ENCODE measurements at places on chromosomes 2 and 18.

GRCh38 chr2:159118859-159119500 lies 150.5 kb downstream of the TANC1 start:
- no peak for DNase-seq

- no peak for DNase-seq
Measured at GRCh38 chr2:144505245-144505831, 14.6 kb downstream of the ZEB2 start.

DNA sequence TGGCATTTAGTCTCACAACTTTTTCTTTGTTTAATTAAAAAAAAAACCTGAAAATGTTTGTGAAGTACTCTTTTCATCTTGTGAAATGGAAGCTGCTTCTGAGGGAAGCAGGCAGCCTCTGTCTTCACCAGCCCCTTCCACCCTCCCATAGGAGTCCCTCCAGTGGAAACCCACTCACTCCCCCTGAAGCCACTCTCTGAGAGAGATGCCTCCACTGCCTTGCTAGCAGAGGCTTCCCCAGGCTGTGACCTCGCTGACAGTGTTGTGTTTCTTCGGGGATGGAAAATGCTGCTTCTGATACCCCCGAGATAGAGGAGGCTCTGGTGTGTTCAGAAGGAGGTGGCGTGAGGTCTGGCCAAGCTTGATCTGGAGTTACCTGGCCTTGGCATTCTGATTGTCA lies 59.9 kb downstream of the SH3RF3 start:
- no peak for DNase-seq

GRCh38 chr18:9594823-9595596 lies 19.3 kb downstream of the PPP4R1 start:
- DNase-seq, result no peak

GRCh38 chr2:148926981-148927401 lies 52.0 kb downstream of the KIF5C start:
- DNase-seq, result no peak

DNA sequence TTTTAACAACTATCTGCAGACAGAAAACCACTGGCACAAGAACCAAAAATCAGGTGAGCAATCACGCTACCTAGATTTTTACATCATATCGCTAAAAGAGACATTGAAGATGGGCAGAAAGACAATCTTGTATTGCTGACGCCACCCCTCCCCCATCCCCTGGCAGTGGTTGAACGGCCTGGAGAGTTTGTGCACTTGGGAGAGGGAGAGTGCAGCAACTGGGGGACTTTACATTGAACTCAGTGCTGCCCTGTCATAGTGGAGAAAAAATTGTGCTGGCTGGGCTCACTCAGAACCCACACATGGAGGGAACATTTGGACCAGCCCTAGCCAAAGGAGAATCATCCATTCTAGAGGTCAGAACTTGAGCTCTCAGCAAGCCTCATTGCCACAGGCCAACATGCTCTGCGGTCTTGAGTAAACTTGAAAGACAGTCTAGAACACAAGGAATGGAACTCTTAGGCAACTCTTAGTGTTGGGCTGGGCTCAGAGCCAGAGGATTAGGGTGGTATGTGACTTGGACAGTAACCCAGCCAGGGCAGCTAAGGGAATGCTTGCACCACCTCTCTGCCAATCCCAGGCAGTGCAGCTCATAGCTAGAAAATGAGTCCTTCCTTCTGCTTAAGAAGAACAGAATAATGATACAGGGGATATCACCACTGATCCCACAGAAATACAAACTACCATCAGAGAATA lies 220.0 kb upstream of the CYP26B1 start:
- no peak for DNase-seq

DNA sequence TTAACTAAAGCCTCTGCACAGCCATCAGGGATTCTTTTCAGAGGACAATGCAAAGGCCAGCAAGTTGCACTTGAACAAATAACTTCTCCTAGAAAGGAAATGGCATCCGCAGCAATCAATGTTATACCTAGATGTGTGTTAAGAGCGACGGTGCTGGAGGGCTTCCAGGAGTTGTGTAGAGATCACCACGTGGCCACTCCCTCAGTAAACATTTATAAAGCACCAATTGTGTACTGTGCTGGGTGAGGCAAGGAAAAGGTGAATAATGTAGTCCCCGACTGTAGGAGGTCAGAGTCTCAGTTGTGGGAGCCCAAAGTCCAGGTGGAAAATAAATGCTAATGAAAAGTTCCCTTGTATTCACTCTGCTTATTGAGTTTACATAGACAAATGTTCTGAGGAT lies 135.0 kb downstream of the ALK start:
- no peak for DNase-seq

- DNase-seq, result no peak
Measured at GRCh38 chr2:121133551-121134319, 151.3 kb downstream of the TFCP2L1 start.

GRCh38 chr2:9263428-9263827 lies 56.8 kb downstream of the ASAP2 start:
- DNase-seq, result no peak

GRCh38 chr2:178194600-178195389 lies 483 bp downstream of the OSBPL6 start:
- peak; percentile 65 for DNase-seq

DNA sequence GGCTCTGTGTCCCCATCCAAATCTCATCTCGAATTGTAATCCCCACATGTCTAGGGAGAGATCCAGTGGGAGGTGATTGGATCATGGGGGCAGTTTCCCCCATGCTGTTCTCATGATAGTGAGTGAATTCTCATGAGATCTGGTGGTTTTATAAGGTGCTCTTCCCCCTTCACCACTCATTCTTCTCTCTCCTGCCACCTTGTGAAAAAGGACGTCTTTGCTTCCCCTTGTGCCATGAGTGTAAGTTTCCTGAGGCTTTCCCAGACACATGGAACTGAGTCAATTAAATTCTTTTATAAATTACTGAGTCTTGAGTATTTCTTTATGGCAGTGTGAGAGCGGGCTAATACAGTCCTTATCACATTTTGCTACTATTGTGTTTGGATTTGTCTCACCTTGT lies 177.6 kb upstream of the SLC39A10 start:
- no peak for DNase-seq

DNA sequence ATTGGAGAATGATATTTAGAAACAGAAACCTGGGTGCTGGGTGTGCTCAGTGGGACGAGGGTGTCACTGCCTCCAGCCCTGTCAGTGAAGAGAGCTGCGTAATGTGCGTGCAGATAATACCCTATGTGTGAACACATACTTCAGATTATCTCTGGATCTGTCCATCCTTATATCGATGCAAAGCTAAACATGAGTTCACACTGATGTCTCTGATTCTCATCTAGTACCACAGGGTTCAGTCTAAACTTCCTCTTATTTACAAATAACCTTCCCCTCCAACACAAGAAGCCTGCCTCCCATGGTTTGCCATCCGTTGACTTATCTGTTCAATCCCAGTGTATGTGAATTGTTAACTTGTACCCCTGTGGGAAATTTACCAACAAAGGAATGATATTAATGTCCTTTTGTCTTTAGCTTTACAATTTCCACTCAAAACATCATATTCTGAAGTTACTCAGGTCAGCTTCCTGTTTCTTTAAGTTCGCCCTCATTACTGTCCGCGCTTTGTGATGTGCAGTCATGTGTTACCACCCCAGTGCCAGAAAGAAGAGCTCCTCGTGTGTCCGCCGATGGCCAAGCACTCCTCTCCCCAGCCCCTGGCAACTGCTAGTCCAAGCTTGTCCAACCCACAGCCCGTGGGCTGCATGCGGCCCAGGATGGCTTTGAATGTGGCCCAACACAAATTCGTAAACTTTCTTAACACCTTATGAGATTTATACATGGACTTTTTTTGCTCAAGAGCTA lies 108.2 kb downstream of the RTP5 start:
- no peak for DNase-seq

DNA sequence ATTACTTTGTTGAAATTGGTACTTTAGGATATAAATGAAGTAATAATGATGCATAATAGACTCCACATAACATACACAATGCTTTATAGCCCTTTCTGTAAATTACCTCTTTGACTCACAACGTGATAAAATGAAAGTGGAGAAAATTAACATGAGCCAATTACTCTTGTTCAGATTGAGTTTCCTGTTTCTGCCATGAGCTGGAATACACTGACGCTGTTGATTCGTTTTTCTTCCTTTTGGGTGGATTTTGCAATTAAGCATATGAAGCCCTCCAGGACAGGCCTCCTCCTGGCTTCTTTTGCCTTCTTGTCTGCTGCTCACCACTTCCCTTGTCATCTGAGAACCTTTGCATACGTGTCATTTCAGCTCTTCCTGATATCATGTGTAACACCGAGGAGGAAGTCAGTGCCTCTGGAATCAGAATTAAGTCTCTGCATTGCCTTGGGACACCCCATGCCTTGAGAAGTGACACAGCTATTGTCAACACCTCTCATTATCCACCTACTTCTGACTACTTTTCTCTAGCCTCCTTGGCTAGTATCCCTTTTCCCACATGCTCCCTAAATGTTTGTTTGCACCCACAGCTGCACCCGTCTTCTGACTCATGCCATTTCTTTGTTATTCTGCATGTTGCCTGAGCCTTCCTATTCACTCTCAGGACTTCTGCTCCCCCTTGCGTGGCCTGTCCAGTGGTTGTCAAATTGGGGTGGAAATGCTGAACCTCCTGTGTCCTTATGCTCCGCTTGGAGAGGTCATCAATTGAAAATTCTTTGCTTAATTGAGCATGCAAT lies 134.1 kb downstream of the FMNL2 start:
- no peak for DNase-seq

GRCh38 chr18:25658476-25658875 lies 306.5 kb upstream of the ZNF521 start:
- DNase-seq, result no peak

- DNase-seq, result no peak
Measured at GRCh38 chr2:73374269-73374668, 11.4 kb upstream of the ALMS1 start.

DNA sequence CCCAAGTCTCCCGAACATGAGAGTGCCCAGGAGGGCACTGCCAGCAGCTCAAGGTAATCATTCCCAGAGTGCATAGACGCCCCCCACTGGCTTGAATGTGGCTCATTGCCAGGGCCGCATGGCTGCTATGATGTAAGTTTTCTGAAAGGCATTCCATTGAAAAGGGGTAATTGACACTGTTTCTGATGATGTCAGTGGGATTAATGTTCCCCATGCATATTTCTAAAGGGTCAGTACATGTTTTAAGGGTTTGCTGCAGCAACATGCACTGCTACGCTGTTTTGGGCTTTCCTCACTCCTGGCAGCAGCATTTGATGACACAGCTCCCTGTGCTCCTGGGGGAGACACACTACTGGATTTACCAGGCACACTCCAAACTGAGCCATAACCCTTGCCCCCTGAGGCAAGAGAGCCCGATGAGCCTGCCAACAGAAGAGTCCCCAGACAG lies 36.7 kb downstream of the KIAA2012 start:
- DNase-seq, result no peak

DNA sequence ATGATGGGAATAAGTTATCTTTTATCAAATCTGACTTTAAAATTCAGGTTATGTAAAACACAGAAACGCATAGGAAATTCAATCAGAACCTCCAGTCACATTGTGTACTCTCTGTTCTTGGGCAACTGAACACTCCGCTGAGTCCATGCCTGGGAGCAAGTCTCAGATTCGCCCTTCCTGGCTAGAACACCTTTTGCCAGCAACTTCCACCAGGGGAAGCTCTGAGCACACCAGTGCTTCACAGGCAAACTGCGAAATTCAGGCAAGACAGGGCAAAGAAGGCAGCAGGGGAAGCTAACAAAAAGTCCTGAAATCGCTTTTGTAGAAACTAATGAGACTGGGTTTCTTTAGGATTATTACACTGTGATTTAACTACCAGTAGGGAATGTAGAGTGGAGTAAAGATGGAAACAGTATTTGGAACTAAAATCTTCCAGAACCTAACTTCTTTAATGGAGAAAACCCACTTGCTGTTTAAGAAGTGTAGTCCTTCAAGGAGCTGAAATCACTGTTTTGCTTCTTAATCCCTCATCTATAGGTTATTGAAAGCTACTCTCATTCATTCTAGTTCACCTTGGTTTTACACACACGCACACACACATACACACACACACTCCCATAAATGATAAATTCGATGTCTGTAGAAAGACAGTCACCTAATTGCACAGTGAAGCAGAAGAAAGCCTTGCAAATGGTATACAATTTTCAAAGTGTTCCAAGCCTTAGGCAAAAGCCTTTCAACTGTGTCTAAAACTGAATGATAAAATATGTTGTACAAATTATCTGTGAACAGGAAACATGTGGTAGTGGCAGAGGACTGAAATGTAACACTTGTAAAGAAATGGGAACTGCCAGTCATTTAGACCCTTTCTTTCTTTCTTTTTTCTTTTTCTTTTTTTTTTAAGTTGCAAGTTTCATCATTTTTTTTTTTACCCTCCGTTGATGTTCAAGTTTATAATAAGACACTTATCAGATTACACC lies 214.5 kb downstream of the TMEM182 start:
- DNase-seq, result peak; percentile 6

GRCh38 chr2:239949537-239949936 lies 75.6 kb downstream of the NDUFA10 start:
- DNase-seq, result no peak

DNA sequence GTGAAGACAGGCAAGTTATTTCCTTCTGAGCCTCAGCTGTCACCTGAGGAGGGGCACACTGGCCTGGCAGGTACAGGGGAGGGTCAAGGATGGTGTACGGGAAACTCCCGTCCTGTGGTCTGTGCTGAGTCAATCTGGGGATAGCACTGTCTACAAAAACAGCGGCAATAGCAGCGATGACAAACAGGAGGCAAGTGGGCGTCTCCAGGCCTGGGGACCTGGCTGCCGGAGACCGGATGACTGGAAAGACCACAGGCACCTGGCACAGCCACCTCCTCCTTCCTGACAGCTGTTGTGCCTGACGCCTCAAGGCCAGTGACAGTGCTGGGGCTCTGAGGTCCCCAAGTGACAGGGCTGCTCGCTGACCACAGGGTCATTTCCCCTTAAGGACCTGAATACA lies 202.1 kb upstream of the HS6ST1 start:
- DNase-seq, result no peak

DNA sequence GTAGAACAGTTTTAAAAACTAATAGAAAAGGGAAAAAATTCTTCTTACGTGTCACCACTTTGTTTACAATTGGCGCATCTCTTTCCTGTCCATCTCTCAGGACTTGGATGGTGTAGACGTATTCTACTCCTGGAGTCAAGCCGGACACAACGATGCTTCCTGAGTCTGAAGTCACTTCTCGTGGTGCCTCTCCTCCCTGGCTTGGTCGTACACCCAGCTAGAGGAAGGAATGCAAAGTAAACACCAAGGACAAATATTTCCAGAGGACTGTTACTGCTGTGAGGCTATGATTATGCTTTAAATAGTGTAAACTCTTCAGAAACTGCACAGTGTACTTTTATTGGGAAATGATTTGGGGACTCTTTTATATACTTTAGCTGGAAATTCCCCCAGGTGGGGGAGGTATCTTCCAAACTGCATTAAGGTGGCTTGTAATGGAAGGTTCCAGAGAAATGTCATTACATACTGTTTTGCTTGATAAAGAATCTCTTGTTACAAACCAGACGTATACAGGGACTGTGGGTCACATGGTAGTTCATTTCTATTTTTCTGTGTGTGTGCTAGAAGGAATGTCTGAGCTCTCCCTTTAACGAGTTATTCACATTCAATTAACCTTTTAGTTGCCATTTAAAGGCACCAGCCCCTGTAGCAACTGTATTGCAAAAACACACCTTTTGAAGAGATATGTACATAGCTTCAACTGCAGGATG lies 38.1 kb downstream of the FN1 start:
- DNase-seq, result no peak

GRCh38 chr2:234422273-234422732 lies 74.6 kb downstream of the ARL4C start:
- no peak for DNase-seq

GRCh38 chr2:235433860-235434259 lies 60.0 kb upstream of the AGAP1 start:
- no peak for DNase-seq

GRCh38 chr2:199624958-199625357 lies 167.2 kb upstream of the SATB2 start:
- no peak for DNase-seq

- no peak for DNase-seq
Measured at GRCh38 chr2:31531101-31531500, 49.6 kb downstream of the SRD5A2 start.

Data from NCI-H146 (cell line).